ENCODE measurements at places on chromosomes 6 and 20.
A peak's percentile ranks its signal among the peaks of the same experiment; 100 is the strongest.

DNA sequence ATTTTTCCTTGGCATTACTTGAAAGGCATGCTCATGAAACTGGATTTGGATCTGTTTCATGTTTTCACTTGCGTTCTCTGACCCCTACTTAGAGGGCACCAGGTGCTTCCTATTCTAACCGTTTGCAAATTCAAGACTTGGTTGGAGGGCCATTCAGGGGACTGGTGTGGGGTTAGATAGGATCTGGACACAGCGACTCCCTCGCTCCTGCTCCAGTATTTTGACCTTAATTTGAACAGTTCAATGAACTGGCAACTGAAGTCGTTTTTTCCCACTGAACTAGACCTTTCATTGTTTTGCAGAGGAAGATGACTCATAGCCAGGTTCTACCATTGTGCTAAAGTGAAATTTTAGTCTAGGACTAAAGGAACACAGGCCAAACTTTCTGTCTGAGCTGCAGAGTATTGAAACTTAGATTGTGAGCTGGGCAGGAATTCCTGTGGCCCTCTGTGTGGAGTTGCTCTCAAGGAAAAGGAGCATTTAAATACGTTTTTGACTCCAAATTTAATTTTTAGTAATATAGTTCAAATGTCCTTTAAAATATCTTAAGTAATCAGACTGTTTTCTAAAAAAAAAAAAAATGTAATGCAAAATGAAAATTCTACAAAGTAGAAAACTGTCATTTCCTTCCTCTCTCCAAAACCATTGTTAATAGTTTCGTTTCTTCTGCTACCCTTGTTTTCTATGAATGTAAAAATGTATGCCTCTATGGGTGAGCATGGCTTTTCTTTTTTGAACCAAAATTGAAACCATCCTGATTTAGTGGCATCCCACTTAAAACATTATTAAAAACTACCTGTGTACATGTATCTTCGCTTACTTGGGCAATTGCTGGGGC, 64.8 kb downstream of the UTRN start:
- peak; percentile 100 for DNase-seq

GRCh38 chr6:27743787-27744186, 168.4 kb downstream of the OR2B2 start:
- DNase-seq = no peak

GRCh38 chr6:87139236-87139635, 16.1 kb upstream of the ZNF292 start:
- peak; percentile 10 for DNase-seq

DNA sequence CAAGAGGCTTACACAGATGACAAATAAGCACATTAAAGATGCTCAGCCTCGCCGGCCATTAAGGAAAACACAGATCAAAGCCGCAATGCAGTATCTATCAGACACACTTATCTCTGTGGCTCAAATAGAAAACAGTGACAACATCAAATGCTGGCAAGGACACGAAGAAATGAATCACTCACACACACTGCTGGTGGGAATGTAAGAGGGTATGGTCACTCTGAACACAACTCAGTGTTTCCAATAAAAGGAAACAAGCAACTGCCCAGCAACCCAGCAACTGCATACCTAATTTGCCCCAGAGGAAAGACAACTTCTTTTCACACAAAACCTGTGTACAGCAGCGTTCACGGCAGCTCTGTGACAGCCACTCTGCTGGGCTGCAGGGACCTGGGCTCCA, 155.8 kb downstream of the WDR27 start:
- DNase-seq = no peak

GRCh38 chr20:37415118-37416085, 69.5 kb downstream of the SRC start:
- no peak for DNase-seq

GRCh38 chr20:41052742-41053419, 24.3 kb downstream of the TOP1 start:
- DNase-seq = peak; percentile 55

DNA sequence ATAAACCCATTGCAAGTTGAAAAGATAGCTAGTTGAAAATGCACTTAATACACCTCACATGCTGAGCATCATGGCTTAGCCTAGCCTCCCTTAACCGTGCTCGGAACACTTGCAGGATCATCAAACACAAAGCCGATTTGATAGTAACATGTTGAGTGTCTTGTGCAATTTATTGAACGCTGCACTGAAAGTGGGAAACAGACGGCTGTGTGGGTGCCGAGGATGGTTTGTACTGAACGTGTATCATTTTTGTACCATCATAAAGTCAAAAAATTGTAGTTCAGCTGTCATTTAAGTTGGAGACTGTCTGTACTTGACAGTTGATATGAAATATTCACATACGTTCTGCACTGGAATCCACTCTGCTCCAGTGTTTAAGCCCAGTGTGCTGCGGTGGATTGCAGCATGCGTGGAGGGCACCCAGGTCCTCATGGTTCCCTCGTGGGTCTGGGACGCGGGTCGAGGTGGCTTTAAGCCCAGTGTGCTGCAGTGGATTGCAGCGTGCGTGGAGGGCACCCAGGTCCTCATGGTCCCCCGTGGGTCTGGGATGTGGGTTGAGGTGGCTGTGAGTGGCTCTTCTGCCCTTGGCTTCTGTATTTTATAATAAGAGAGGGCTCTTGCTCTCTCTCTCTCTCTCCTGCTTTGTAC, 77.0 kb downstream of the CDH4 start:
- DNase-seq = peak; percentile 47

DNA sequence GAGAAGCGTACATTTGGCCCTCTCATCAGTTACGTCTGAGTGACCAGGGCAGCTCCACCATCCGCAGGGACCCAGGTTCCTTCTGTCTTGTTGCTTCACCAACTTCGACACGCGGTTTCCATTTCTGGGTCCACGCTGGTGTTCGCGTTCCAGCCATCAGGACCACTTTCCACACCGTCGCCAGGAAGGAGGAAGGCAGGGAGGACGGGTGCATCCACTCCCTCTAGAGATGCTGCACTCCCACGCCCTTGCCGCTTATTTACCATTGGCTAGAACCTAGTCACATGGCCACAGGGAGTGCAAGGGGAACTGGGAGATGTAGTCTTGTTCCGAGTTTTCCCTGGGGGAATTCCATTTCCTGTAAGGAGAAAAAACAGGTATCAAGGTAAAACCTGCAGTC, 33.2 kb upstream of the SNX9 start:
- no peak for DNase-seq

GRCh38 chr20:15834857-15835256, 738.4 kb downstream of the KIF16B start:
- DNase-seq = no peak

- DNase-seq = no peak
Measured at GRCh38 chr6:93468291-93468690, 48.9 kb upstream of the EPHA7 start.

DNA sequence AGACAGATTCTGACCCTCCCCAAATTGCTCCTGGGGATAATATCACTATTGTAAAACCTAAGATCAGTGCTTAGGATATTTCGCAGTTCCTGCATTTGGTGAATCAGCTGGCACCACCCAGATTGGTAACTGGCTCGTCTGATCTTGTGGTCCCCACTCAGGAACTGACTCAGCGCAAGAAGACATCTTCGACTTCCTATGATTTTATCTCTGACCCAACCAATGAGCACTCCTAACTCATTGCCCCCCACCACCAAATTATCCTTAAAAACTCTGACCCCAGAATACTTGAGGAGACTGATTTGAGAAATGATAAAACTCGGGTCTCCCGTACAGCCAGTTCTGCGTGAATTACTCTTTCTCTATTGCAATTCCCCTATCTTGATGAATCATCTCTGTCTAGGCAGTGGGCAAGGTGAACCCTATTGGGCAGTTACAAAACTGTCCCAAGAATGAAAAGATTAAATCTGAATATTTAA, 55.7 kb upstream of the PRND start:
- DNase-seq = no peak

DNA sequence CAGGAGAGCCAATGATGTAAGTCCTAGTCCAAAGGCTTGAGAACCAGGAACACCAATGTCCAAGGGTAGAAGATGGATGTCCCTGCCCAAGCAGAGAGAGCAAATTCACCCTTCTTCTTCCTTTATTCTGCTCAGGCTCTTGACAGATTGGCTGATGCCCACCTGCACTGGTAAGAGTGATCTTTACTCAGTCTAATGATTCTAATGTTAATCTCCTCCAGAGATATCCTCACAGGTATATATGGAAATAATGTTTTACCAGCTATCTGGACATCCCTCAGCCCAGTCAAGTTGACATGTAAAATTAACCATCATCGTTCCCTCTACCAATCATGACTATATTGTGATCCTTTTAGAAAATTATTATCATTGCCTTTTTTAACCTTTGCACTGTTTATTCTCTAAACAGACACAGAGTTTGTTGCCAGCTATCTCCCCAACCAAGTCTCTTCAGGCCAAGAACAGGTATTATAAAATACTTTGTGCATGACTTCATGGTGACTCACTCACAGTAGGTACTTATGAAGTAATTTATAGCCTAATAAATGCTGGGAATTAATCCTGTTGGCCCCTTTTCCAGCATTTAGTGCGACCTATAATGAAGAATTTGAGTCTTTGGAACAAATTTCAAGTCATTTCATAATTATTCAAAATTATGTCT, 26.2 kb upstream of the TSHZ2 start:
- no peak for DNase-seq

DNA sequence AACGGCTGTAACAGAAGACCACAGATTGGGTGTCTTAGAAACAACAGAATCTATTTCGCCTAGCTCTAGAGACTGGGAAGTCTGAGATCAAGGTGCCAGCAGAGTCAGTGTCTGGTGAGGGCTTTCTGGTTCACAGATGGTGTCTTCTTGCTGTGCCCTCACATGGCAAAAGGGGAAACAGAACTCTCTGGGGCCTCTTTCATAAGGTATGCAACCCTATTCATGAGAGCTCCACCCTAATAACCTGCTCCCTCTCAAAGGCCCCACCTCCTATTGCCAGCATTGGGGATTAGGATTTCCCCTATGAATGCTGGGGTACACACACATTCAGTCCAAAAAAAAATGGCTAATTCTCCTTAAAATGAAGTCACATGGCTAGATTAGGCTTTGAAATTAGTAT, 10.0 kb downstream of the TXNDC5 start:
- no peak for DNase-seq

GRCh38 chr6:53199156-53199555, 50.5 kb upstream of the GCM1 start:
- DNase-seq = no peak

DNA sequence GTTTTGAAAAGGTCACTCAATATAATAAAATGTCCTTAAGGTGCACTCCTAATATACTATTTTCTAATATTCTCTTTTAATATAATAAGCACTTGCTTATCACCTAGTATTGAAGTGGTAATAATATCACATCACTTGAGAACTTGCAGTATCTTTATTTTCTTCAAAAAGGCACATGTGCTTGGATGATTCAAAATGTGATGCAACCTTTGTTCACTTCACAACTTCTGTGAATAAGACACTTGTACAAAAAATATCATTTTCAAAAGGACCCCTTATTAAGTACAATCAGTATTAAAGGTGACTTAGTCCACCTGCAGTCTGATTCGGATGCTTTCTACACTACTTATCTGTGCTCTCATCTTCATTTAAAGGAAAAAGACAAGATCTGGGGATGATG, 3.4 kb downstream of the PRELID3B start:
- no peak for DNase-seq

DNA sequence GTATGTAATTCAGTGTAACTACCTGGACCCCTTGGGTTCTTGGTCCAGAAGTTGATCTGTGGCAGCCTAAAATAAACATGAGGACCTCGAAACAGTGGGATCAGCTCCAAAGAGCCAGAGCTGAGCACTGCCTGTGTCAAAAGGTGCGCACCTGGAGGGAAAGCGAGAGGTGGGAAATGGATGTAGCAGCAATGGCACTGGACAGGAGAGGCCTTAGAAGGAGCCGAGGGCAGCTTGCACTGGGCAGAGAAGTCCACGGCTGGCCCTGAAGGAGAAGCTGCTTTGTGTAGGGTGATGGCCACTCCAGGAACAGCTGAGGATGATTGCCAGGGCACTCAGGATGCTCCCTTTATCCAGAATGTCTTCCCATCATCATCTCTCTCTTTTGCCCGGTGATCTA, 213.9 kb upstream of the SNX9 start:
- no peak for DNase-seq

DNA sequence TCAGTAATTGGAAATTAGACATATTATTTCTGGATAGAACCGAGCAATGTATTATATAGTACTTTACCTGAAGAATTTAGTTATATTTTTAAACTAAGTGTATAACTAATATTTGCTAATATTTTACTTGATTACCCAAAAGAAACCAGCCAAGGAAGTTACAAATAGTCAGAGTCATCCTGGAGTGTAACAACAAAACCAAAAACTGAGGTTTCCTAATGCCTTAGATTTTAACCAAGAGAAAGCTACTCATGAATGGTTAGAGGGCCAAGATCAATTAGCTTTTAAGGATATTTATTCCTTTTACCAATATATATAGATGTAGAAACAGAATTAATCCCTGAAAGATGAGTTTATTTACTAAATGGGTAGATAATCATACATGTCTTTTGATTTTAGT, 26.0 kb downstream of the TAB2 start:
- DNase-seq = no peak

DNA sequence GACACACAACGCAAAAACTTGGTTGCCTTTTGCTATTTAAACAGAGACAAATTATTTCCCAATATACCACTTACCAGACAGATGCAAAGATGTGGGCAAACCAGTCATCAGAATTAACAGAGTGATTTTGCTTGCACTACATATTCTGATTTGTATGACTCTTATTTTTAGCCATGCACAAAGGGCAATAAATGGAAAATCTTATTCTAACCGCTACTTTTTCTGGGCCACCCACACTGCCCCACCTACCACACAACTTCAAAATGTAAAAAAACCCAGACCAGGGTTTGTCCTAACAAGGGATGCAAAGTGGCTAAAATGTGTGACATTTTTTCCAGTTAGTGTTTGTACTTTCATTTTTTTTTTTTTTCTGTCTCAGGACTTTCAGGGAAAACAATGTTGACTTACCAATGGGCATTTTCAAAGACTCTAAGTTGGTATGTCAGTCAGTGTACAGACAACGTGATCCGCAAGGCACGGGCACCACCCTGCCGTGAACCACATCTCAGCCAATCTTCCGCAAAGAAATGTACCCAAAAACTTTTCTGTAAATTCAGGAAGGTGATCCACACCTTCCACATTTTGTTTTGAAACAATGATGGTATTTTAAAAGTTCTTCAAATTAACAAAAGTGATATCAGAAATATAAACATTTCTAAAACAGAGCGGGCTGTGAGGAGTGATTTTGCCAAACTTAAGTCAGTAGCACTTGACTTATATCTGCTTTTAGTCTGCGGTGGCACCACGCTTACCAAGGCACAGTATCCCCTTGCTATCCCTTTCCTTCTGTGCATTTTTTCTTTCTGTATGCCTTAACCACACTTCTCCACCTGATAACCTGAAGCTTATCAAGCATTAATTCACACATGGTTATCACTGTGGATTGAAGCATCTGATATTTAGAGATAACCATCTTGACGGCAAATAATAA, 185.6 kb downstream of the GJA10 start:
- no peak for DNase-seq

DNA sequence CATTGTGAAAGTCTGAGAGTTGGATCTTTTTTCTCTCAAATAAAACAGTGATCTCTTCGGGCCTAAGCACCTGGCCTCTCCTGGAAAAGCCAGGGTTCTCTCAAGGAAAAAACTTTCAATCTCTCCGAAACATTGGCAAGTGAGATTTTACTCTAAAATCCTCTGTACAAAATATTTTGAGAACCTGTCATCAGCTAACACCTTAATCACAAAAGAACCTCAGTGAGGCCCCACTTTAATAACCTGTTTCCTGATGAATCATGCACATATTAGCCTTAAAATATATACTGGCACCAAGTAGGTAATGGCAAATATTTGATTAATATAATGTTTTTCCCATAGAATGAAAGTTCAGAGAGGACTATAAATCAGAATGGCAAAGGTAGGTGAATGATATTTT, 177.9 kb downstream of the FRK start:
- no peak for DNase-seq

GRCh38 chr6:117174835-117175360, 90.5 kb upstream of the VGLL2 start:
- no peak for DNase-seq
